ENCODE measurements at places on chromosomes 12 and 14.

GRCh38 chr12:70584332-70584731, 52.9 kb downstream of the PTPRB start:
- DNase-seq: no peak

DNA sequence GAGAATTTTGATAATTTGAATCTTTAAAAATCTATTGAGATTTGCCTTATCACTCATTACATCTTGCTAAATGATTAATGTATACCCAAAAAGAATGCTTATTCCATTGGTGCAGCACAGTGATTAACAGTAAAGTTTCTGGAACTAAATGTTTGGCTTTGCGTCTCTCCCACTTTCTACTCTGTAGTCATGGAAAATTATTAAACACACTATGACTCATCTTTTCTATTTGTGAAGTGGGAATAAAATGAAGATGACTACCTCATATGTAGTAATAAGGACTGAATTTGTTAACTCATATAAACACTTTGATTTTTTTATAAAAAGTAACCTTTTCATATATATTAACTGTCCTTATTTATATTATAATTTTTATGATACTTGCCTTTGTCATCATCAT, 118.1 kb downstream of the RERGL start:
- DNase-seq: no peak

DNA sequence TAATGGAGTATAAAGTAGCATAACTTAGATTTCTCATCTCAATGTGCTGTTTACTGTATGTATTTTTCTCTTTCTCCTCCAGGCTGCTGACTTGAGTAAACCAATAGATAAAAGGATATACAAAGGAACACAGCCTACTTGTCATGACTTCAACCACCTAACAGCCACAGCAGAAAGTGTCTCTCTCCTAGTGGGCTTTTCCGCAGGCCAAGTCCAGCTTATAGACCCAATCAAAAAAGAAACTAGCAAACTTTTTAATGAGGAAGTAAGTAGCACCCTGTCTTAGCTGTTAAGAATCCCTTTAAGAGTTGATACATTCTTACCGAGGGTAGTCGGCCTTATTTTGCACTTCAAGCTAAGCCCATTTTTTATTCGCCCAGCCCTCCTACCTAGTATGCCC, 55.2 kb downstream of the WDR20 start:
- DNase-seq: no peak

DNA sequence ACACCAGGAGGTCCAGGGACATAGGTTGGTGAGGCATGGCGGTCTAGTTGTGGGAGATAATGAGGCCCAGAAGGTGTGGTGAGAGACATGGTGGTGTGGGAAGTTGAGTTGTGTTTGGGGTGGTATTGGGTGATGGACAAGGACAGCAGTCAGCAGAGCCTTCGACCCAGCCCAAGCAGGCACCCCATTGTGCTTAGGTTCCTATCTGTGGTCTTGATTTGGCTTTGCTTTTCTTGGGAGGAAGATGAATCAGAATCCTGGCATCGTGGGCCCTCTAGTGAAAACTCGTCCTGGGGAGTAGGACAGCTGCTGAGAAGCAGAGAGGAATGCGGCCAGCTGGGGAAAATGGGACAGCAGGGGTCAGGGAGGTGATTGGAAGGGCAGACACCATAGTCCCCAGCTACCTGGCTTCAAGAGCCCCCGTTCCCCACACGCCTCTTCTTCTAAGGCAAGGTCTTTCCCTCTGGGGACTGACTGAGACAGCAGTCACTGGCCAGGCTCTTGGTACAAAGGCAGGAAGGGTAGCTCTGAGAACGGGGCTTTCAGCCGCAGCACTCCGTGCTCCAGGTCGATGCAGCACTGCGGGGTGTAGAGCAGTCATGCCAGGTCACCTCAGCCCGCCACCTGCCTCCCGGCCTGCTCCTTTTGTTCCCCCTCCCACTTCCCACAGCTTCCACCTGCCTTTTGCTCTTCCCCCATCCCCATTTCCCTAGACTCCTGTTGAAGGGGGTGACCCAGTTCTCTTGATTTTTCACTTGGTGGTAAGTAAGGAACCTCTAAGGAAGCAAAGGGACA, 7.9 kb downstream of the NRIP2 start:
- DNase-seq: no peak

DNA sequence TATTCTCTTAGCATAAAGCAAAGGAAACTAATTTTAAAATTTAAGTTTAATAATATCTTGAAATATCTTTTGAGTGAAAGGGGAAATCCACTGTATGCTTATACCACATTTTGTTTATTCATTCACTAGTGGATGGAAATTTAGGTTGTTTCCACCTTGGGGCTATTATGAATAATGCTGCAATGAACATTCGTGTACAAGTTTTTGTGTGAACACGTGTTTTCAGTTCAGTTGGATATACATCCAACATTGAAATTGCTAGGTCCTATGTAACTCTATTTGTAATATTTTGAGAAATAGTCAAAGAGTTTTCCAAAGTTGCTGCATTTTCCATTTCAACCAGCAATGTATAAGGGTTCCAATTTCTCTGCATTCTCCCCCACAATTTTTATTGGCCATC, 83.7 kb upstream of the ETV6 start:
- DNase-seq: no peak

DNA sequence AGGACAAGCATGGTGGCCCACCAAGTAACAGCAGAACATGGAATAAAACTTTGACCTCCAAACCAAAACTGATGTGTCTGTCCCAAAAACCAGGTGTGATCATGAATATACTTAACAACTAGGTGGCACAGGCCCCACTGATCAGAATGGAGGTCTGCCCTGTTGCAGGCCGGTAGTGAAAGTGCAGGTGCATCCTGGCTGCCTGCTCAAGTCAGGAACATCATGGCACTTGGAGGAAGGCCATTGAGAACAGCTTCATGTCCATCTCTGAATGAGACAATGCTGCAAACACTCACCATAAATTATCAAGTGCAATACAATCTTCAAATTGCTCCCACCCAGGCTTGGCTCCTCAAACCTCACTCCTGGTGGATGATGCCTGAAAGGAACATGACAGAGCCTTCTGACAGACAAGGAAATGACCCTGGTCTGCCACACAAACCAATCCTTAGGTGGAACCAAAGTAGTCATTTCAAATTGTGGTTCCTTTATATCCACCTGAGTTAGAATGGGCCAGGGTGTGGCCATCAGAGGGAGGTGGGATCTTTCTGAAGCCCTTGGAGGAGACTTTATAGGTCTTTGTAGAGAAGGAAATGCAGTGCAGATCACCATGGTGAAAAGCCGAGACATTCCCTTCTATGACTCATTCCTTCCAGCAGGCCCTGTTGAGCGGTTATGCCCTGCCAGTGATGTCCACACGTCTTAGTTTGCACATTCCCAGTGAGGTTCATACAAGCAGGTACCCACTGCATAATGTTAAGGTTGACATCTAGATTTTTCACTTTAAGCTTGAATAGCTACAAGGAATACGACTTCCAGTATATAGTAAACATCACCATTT, 36.0 kb downstream of the EGLN3 start:
- no peak for DNase-seq

GRCh38 chr12:107435520-107435919, 250.1 kb upstream of the PWP1 start:
- DNase-seq: no peak

GRCh38 chr12:67837876-67838275, 151.4 kb upstream of the IFNG-AS1 start:
- DNase-seq: no peak

DNA sequence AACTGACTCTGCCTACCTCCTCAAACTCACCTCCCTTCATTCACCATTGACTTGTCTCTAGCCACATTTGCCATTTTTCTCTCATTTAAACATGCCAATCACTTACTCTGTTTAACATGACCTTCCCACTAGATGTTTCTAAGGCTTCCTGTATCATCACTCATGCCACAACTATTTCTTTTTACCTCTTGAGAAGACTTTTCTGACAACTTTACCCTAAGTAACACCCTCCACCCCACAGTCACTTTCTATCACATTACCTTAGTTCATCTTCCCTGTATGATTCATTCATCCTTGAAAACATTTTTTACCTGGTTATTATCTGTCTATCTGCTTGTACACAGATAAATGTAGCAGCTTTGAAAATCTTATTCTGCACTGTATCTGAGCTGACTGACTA, 19.4 kb downstream of the PLCZ1 start:
- no peak for DNase-seq

DNA sequence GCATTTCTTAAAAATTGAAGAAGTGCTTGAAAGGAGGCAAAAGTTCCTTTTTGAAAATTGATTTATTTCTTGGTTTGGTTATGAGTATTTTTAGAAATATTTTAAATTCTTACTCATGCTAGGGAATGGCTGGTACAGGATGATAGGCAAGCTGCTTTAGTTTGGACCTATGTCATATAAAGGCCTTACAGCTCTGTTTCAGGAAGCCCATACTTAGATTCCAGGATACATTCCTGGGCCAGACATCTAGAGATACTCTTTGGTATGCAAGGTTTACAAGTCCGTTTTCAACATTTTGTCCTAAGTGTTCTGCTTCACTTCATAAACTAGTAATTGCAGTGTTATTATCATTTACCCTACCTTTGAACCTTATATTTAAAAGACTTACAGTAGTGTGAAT, 186.8 kb downstream of the FUT8 start:
- no peak for DNase-seq

DNA sequence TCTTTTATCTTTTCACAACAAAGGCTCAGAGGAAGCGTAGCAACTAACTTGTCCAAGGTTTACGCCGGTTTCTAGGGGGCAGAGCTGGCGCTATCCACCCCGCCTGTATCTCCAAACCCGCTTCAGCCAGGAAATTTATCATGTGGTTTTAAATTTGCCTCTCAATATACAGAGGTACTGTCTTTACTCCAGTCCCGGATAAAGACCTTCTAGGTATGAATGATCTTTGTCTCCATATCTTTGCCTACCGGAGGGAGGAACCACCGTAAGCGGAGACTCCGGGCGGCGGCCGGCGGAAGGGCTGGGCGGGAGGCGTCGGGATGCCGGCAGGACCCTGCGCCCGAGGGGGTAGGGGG, 693 bp upstream of the RIMKLB start:
- no peak for DNase-seq

DNA sequence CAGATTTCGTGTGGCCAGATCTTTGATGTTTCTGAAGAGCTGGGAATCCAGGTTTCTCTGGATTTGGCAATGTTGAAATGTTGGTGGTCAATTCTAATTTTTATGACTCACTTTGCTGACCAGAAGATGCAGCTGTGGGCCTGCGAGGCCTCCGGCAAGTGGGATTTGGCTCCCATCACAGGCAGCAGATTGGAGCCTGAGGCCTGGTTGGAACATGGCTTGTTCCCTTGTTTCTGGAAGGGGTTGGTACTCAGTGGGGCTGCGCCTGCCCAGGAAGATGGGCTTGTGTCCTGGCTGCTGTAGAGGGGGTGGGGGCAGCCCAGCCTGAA, 23.1 kb downstream of the FBRSL1 start:
- DNase-seq: no peak

GRCh38 chr12:11497995-11498394, 102.6 kb upstream of the PRB2 start:
- no peak for DNase-seq

DNA sequence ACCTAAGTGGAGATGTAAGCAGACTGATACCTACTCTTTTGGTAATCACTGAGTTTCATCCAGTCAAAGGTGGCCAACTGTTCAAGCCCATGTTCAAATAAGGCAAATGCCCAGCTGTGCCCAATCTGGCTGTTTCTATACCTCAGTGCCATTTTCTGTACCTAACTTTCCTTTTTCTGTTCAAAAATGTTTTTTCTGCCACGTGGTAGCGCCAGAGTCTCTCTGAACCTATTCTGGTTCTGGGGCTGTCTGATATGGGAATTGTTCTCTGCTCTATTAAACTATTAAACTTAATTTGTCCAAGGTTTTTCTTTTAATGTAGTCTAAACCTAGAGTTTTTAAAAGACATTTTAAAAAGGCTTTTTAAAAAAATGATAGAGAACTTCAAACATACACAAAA, 391.2 kb downstream of the NOVA1 start:
- no peak for DNase-seq

DNA sequence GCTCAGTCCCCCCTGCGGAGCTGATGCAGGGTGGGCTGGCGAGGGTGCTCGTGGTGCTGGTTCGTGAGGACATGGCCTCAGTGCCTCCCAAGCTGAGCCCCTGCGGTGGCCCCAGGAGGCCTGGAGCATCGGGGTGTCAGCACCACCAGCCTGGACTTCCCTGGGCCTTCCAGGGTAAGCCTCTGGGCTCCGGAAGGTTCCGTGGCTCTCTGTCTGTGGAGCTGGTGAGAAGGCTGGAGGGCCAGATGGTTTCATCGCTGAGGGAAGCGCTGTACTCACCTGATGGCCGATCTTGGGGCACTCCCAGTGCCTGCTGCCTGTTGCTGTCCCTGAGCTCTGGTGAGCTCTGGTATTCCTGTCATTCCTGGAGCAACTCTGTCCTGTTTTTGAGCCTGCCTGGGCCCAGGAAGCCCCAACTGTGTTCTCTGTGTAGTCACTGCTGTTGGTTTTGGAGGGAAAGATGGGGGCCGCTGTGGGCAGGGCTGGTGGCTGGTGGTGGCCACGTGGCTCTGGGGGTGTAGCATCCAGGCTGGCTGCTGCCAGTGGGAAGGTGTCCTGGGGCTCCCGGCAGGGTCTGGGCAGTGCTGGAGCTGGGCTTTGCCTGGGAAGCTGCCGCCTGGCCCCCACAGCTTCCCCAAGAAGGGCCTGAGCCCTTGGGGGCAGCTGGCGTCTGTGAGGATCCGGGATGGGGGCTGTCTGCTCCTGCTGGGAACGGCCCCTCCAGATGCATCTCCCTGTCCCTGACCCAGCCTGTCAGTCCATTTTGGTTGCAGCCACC, 18.3 kb downstream of the MTA1 start:
- no peak for DNase-seq

- no peak for DNase-seq
Observed at GRCh38 chr12:664779-665092, 1.5 kb upstream of the NINJ2 start.

DNA sequence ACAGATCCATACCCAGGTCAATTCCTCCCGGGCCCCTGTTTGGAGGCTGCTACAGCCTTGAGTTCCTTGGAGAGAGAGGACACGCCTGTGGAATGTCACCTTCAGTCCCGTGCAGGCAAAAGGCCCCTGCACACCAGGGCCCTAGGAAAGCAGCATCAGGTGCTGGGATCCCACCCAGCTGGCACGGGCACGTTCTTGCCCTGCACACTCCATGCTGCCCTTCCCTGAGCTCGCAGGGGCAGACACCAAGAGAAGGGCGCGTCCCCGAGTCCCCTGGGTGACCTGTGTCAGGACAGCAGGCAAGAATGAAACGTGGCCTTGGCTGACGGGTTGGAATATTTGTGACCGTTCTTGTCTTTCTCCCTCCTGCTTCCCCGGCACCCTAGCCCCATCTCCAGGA, 67.7 kb downstream of the TSPAN11 start:
- DNase-seq: no peak

GRCh38 chr14:99649219-99649618, 4.3 kb downstream of the HHIPL1 start:
- no peak for DNase-seq

DNA sequence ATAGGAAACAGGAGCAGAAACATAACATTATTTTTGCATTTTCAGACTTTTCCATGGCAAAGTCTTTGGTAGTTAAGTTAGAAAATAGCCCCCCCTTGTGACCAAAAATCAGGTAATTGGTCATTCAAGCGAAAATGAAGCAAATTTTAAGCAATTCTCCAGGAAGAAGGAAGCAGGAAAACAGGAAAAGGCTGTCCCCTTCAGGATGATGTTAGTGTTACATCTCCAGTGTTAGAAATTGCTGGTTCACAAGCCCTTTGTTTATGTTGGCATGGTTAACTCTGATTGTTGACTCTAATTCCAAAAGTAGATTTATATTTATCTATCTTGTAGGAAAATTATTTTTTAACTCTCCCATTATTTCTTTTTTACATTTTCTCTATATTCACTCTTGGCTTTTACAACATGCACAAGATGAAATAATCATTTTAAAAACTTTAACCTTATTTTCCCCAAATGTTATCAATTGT, 18.8 kb upstream of the GAS2L3 start:
- DNase-seq: no peak

All from stimulated activated CD4-positive, alpha-beta T cell treated with anti-CD3 and anti-CD28 coated beads, Interleukin-1b, Interleukin-23, amount 100 ng/mL, for 24 hours (primary cell).